ENCODE measurements at places on chromosomes 7 and 10.

GRCh38 chr7:20030417-20030816 is 186.8 kb downstream of the MACC1 start:
- no peak for DNase-seq

- no peak for DNase-seq
Observed at GRCh38 chr10:82335831-82336230, 460.8 kb downstream of the NRG3 start.

GRCh38 chr7:8149222-8149621 is 112.7 kb downstream of the ICA1 start:
- DNase-seq, result no peak

DNA sequence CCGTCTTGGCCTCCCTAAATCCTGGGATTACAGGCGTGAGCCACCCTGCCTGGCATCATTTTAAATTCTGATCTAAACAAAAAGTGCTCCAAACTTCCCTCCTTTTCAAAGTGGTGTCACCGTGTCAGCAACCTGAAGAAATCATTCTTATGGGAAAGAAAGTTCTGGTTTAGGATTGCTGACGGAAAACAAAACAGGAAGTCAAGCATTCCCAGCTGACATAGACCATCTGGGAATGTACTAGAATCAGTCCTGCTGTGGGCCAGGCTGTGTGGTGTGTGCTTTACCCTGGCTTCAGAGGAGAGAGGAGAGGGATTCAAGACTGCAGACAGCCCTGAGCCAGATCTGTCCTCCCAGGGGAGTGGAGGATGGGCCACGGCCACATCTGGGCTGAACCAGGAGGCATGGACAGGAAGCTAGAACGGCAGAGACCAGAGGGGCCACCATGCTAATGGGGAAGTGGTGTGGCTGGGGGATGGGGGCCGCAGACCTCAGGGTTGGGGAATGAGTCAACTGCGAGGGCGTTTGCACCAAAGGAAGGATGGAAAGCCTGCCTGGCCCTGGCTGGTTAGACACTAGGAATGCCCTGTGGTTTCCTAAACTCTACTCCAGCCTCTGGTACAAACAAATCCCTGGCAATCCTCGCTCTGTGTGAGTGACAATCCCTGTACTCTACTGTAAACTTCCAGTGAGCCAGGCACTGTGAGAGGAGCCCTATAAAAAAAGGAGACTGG is 16.7 kb upstream of the CLIP2 start:
- DNase-seq, result peak; percentile 85

DNA sequence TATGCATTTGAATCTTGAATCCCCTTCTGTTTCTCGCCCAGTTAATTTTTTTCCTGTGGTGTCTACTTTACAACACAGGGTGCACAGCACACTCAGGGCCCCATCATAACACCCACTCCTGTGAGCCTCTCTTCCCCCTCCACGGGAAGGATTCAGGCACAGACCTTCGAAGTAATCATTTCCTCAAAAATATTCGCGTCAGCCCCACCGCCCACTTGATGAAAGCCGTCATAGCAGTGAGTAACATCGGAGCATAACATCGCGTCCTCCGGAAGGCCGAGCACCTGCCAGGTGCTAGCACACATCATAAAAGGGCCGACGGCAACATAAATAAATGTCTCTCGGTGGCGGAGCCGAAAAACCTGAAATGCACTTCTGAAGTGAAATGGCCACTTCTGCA is 201.7 kb upstream of the ADARB2 start:
- DNase-seq, result no peak

DNA sequence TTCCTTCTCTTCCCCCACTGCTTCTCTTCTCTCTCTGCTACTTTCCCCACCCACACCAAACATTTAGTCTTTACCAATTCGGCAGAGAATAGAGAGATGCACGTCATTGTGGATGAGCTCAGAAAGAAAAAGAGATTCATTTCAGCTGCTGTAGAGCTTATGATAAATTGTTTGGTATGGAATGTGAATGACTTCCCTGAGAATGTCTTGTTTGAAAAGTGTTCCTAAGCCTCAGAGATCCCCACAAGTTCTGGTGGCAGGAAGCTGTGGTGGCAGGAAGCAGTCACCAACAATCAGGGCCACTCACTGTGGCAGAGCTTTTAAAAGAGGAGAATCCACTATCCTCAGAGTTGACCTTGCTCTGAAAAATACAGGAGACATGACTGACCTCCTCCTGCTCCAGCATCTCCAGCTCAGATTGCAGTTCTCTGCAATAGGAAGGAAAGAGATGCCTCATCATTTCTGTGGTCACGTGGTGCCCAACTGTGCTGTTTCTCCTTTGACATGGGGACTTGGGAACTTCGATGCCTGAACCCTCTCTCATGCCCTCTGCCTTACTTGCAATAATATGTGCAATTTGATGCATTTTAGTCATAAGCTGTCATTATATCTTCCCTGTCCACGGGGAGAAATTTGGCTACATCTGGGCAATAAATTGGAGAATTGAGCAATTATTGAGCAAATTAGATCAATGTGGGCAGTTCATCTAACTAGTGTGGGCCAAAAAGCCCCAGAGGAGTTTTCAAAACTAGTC is 76.5 kb downstream of the BMPER start:
- DNase-seq, result no peak

GRCh38 chr10:86815035-86815617 is 58.7 kb downstream of the BMPR1A start:
- no peak for DNase-seq

DNA sequence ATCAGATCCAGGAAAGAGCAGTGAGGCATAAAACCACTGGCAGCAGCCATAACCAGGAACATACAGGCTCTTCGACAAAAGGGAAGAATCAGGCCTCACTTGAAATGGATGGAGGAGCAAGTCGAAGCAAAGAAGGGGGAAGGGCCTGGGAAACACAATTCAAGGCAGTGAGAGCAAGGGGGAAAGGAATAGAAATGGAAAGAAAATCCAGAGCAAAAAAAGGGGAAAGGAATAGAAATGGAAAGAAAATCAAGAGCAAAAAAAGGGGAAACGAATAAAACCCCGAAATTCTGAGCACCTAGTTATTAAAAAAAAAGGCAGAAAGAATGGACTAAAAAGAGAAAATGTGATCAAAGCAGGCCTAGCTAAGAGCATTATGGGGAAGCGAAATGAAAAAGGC is 24.1 kb upstream of the PRKAR2B start:
- DNase-seq, result no peak

- no peak for DNase-seq
Observed at GRCh38 chr7:18119985-18120384, 92.3 kb upstream of the PRPS1L1 start.

- peak; percentile 26 for DNase-seq
Observed at GRCh38 chr7:139618482-139619366, 95.2 kb downstream of the CLEC2L start.

GRCh38 chr7:33061282-33061937 is 1.2 kb downstream of the NT5C3A start:
- DNase-seq, result no peak

DNA sequence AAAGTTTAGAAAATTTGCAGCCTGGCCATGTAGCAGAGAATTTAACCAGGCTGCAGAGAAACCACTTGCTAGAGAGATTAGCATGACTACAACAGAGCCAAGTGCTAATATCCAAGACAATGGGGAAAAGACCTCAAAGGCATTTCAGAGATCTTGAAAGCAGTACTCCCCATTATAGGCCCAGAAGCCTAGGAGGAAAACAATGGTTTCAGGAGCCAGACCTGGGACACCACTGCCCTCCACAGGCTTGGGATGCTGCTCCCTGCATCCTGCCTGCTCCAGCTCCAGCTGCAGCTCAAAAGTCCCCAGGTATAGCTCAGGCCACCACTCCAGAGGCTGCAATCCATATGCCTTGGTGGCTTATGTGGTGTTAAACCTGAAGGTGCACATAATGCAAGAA is 101.5 kb upstream of the TMEM72 start:
- DNase-seq, result no peak

GRCh38 chr10:82515256-82515655 is 640.3 kb downstream of the NRG3 start:
- no peak for DNase-seq

- no peak for DNase-seq
Observed at GRCh38 chr10:6095810-6096570, 7.2 kb downstream of the RBM17 start.

GRCh38 chr10:98170249-98171117 is 36.0 kb downstream of the R3HCC1L start:
- peak; percentile 32 for DNase-seq

DNA sequence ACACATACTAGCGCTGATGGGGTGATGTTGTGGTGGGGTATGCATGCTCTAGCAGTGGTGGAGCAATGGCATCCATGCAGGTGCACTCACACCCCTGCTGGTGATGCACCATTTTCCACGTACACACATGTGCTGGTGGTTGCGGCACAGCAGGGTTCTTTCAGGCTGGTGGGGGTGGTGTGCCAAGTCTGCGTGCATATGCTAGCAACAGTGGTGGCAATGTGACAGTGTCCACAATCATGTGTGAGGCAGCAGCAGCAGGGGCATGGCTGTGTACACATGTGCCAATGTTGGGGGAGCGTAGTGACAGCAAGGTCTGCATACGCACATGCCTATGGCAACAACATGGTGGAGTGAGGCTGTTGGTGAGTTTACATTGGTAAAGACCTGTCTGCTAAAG is 148.1 kb downstream of the ZWINT start:
- no peak for DNase-seq

Data from GM13977 (cell line).